Glutamatergic neuron (in vitro differentiated cells): ENCODE measurements at places on chromosomes 16 and 17.

GRCh38 chr16:71383054-71383773, 24.7 kb downstream of the CALB2 start:
- peaks cover 5% of the 10 kb centered on the region for H3K36me3 ChIP-seq
- H3K4me3 ChIP-seq, result no peak overlapping the region
- H3K27me3 ChIP-seq, result peaks cover 5% of the 10 kb centered on the region
- DNase-seq, result peak; percentile 41
- H3K4me1 ChIP-seq, result peaks cover 4% of the 10 kb centered on the region

GRCh38 chr17:31696703-31697325, 162.2 kb downstream of the COPRS start:
- peak overlapping the region; percentile 69 for H3K4me3 ChIP-seq
- DNase-seq, result no peak
- H3K4me1 ChIP-seq, result peaks cover 30% of the 10 kb centered on the region
- H3K27ac ChIP-seq, result peak overlapping the region; percentile 62
- peaks cover 11% of the 10 kb centered on the region for H3K27me3 ChIP-seq

DNA sequence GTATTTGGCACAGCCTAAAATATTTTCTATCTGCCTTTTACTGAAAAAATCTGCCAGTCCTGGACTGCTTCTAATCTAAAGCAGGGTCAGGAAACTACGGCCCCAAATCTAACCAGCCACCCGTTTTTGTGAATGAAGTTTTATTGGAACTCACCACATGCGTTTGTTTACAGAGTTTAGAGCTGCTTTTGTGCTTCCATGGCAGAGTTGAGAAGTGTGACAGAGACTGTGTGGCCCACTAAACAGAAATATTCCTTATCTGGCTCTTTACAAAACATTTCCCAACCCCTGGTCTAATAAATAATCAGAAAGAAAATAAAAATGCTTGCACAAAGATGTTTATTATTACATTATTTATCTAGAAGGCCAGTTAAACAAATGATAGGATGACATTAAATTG, 110.2 kb downstream of the COPRS start:
- no peak overlapping the region for H3K27ac ChIP-seq
- no peaks in the 10 kb centered on the region for H3K36me3 ChIP-seq
- no peak for DNase-seq
- no peaks in the 10 kb centered on the region for H3K27me3 ChIP-seq
- H3K4me3 ChIP-seq, result no peak overlapping the region

GRCh38 chr16:52095471-52095870, 451.5 kb downstream of the TOX3 start:
- H3K36me3 ChIP-seq, result no peaks in the 10 kb centered on the region
- no peaks in the 10 kb centered on the region for H3K4me1 ChIP-seq
- no peaks in the 10 kb centered on the region for H3K27me3 ChIP-seq
- H3K4me3 ChIP-seq, result no peak overlapping the region
- no peak overlapping the region for H3K27ac ChIP-seq
- DNase-seq, result no peak

GRCh38 chr17:30210366-30210765, 25.1 kb downstream of the SLC6A4 start:
- peaks cover 2% of the 10 kb centered on the region for H3K27me3 ChIP-seq
- H3K27ac ChIP-seq, result no peak overlapping the region
- H3K4me1 ChIP-seq, result no peaks in the 10 kb centered on the region
- no peaks in the 10 kb centered on the region for H3K36me3 ChIP-seq
- DNase-seq, result no peak
- no peak overlapping the region for H3K4me3 ChIP-seq

GRCh38 chr17:7745748-7746470, 28.4 kb downstream of the DNAH2 start:
- no peak for DNase-seq
- peaks cover 3% of the 10 kb centered on the region for H3K27me3 ChIP-seq
- no peak overlapping the region for H3K27ac ChIP-seq

GRCh38 chr16:85607321-85607765, 5.8 kb upstream of the GSE1 start:
- DNase-seq, result peak; percentile 68
- H3K27ac ChIP-seq, result peak overlapping the region; percentile 75
- H3K4me1 ChIP-seq, result peaks cover 48% of the 10 kb centered on the region
- peaks cover 26% of the 10 kb centered on the region for H3K27me3 ChIP-seq

- peaks cover 9% of the 10 kb centered on the region for H3K27me3 ChIP-seq
- H3K4me1 ChIP-seq, result peaks cover 11% of the 10 kb centered on the region
- no peaks in the 10 kb centered on the region for H3K36me3 ChIP-seq
- DNase-seq, result peak; percentile 82
- H3K4me3 ChIP-seq, result peak overlapping the region; percentile 38
These were observed 41.1 kb upstream of the KLHDC4 start for GRCh38 chr16:87806641-87807546.

GRCh38 chr17:55458978-55459377, 37.3 kb upstream of the MMD start:
- no peaks in the 10 kb centered on the region for H3K4me1 ChIP-seq
- no peak overlapping the region for H3K27ac ChIP-seq
- no peaks in the 10 kb centered on the region for H3K27me3 ChIP-seq
- H3K36me3 ChIP-seq, result no peaks in the 10 kb centered on the region

GRCh38 chr17:6526362-6527152, 29.8 kb downstream of the PITPNM3 start:
- peaks cover 2% of the 10 kb centered on the region for H3K27me3 ChIP-seq
- H3K4me1 ChIP-seq, result no peaks in the 10 kb centered on the region
- H3K27ac ChIP-seq, result no peak overlapping the region

DNA sequence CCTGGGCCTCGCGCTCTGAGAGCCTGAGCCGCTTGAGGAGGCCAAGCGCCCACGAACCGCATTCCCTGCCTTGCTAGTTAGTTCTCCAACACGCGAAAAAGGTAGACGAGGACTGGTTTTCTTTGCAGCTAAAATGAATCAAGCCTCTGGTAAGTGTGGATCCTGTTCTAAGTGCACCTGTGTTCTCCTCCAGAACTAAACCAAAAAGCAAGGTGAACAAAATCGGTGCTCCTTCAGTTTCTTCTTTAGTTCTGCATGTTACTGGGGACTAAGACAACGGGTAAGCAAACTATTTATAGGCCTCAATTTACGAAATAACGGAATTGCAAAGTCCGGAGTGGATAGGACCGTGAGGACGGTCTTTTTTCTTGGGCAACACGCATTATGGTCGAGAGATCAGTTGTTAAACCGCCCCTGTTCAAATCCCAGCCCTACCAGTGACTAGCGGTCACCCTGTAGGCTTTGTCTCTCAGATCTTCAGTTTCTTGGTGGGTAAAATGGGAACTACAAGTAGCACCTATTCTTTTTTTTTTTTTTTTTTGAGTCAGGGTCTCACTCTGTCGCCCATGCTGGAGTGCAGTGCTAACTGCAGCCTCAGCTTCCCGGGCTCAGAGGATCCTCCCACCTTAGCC, 993 bp upstream of the ANKRD11 start:
- no peak for DNase-seq
- no peaks in the 10 kb centered on the region for H3K36me3 ChIP-seq
- H3K4me3 ChIP-seq, result peak overlapping the region; percentile 88
- peaks cover 18% of the 10 kb centered on the region for H3K27me3 ChIP-seq
- H3K27ac ChIP-seq, result peak overlapping the region; percentile 88

- H3K4me1 ChIP-seq, result peaks cover 39% of the 10 kb centered on the region
- no peak for DNase-seq
- H3K27ac ChIP-seq, result peak overlapping the region; percentile 39
- peaks cover 4% of the 10 kb centered on the region for H3K27me3 ChIP-seq
These were observed 63.4 kb downstream of the MAP2K6 start for GRCh38 chr17:69477903-69478266.

GRCh38 chr17:29390851-29391631, 878 bp downstream of the TAOK1 start:
- DNase-seq, result peak; percentile 20
- H3K4me3 ChIP-seq, result peak overlapping the region; percentile 96
- peaks cover 12% of the 10 kb centered on the region for H3K27me3 ChIP-seq
- no peaks in the 10 kb centered on the region for H3K36me3 ChIP-seq
- H3K4me1 ChIP-seq, result peaks cover 19% of the 10 kb centered on the region

- no peak overlapping the region for H3K27ac ChIP-seq
- H3K4me3 ChIP-seq, result no peak overlapping the region
- H3K4me1 ChIP-seq, result peaks cover 3% of the 10 kb centered on the region
- H3K27me3 ChIP-seq, result peaks cover 2% of the 10 kb centered on the region
These were observed 84.3 kb upstream of the COX10 start for GRCh38 chr17:13984956-13985355.

DNA sequence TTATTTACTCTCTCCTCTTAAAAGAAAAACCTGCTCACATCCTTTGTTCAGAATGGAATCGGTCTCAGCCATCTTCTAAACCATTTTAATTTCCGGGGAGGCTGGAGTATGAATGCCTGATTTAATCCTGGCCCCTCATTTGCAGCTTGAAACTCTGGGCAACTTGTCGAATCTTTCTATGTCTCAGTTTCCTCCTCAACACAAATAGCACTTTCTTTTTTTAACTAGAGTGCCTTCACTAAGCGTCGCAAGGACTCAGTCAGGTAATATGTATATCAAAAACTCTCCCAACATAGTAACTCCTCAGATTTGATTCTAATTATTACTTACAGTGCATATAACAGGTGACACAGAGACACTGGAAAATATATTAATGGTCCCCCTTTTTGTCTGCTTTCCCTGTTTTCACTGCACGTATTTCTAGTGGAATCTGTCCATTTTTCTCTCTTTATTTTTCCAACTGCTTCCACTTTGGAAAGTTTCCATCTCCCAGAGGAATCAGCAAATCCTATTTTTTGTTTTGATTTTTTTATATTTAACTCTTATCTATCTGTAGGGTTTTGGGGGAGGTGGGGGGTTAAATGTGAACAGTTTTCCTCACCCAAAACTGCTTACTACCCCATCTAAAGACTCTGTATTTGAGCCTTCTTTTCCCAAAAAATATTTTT, 18.6 kb downstream of the SNN start:
- H3K4me1 ChIP-seq, result peaks cover 38% of the 10 kb centered on the region
- no peak overlapping the region for H3K27ac ChIP-seq
- no peak for DNase-seq
- H3K27me3 ChIP-seq, result peaks cover 5% of the 10 kb centered on the region
- H3K36me3 ChIP-seq, result no peaks in the 10 kb centered on the region

GRCh38 chr17:16190703-16191360, 24.5 kb downstream of the NCOR1 start:
- no peaks in the 10 kb centered on the region for H3K4me1 ChIP-seq
- H3K36me3 ChIP-seq, result no peaks in the 10 kb centered on the region
- no peak overlapping the region for H3K27ac ChIP-seq
- H3K4me3 ChIP-seq, result no peak overlapping the region
- no peaks in the 10 kb centered on the region for H3K27me3 ChIP-seq

DNA sequence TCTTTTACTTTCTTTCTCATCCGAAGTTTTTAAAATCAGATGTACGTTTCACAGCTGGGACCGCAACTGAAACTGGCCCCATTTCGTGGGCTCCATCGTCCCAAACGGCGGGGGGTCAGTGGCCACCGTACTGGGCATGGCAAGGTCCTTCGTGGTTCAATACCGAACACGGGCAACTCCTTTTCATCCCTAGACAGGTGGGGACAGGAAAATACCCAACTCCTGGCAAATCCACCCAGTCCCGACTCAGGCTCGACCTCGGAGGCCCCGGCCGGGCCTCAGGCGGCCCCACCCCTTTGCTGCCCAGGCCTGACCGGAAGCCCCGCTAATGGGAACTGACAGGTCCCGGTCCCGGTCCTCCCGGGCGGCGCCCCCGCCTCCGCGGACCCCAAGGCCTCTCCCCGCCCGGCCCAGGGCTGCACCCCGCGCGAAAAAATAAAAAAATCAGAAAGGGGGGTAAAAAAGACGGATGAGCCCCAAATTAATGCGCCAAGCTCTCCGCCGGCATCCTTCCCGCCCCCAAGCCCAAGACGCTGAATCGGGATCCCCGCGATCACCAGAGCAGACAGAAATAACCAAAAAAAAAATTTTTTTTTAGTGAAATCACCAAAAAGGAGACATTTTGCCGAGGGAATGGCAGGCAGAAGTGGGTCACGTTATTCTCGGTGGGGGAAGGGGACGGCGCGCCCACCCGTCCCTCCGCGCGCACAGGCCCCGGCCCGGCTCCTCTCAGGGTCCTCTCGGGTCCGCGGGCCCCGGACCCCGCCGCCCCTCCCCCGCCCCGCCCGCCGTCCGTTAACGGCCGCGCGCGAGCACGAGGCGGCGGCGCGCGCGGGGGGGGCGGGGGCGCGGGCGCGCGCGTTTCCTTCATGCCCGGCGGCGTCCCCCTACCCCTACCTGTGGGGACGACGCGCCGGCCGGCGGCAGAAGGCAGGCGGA, 562 bp downstream of the ZC3H7A start:
- H3K36me3 ChIP-seq, result no peaks in the 10 kb centered on the region
- H3K4me3 ChIP-seq, result peak overlapping the region; percentile 89
- peaks cover 47% of the 10 kb centered on the region for H3K4me1 ChIP-seq
- H3K27ac ChIP-seq, result peak overlapping the region; percentile 91
- peaks cover 10% of the 10 kb centered on the region for H3K27me3 ChIP-seq
- DNase-seq, result peak; percentile 75

GRCh38 chr17:48055531-48056245, 7.5 kb downstream of the NFE2L1 start:
- peak overlapping the region; percentile 99 for H3K4me3 ChIP-seq
- peaks cover 45% of the 10 kb centered on the region for H3K4me1 ChIP-seq
- H3K36me3 ChIP-seq, result peaks cover 8% of the 10 kb centered on the region
- DNase-seq, result no peak
- H3K27me3 ChIP-seq, result peaks cover 21% of the 10 kb centered on the region

GRCh38 chr16:11312718-11313492, 31.8 kb upstream of the PRM1 start:
- no peaks in the 10 kb centered on the region for H3K36me3 ChIP-seq
- no peak for DNase-seq
- H3K4me1 ChIP-seq, result peaks cover 4% of the 10 kb centered on the region
- H3K4me3 ChIP-seq, result no peak overlapping the region
- peaks cover 3% of the 10 kb centered on the region for H3K27me3 ChIP-seq
- H3K27ac ChIP-seq, result no peak overlapping the region

DNA sequence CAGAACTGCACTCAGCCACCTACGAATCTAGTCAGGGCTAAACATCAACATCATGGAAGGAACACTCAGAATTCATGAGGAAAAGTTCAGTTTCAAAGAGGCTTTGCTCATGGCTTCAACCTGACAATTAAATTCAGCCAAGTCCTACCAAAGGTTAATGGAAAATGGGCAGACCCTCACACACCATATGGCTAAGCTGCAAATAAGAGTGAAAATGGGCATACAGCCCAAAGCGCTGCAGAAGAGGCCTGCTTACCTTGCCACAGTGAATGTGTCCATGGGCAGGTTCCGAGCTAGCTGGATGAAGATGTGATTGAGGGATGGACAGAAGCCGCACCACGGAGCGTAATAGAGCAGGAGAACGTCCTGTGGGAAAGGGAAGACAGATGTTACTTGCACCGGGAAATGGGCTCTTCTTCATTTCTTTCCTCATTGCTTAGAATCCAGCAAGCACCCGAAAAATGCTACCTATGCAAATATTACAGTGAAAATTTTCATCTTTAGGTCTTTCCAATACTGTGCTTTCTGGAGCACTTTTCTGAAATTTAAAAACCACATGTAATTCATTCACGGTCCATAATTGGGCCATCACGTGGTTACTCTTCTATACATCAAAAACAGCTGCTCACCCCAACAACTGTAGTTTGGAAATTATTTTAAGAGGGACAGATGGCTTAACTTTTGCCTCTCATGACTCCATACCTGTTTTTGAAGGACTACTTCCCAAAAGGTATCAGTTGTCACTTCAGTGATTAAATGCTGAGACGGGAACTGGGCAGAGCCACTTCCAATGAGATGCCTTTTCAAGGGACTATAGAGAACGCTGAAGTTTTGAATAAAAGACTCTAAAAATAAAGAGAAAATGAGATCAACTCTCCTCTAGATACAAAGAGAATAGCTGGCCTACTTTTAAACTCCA, 19.6 kb downstream of the SNN start:
- H3K4me3 ChIP-seq, result no peak overlapping the region
- H3K4me1 ChIP-seq, result peaks cover 30% of the 10 kb centered on the region
- no peaks in the 10 kb centered on the region for H3K36me3 ChIP-seq
- no peak overlapping the region for H3K27ac ChIP-seq
- peaks cover 3% of the 10 kb centered on the region for H3K27me3 ChIP-seq

- H3K27ac ChIP-seq, result no peak within 1 kb of the TSS
- peaks cover 1% of the 10 kb centered on the region for H3K27me3 ChIP-seq
- H3K36me3 ChIP-seq, result no peaks in the 10 kb centered on the region
- peak within 1 kb of the TSS; percentile 34 for H3K4me3 ChIP-seq
These were observed at the start of gene UNC45B for GRCh38 chr17:35147375-35147905. Gene UNC45B, plus strand, starts transcription at chr17:35147817. Its CDS starts 447 bp downstream, at chr17:35148264.
